ENCODE measurements at places on chromosomes 7 and 10.

- DNase-seq: no peak
Observed at GRCh38 chr10:6716516-6716915, 136.4 kb upstream of the PRKCQ start.

DNA sequence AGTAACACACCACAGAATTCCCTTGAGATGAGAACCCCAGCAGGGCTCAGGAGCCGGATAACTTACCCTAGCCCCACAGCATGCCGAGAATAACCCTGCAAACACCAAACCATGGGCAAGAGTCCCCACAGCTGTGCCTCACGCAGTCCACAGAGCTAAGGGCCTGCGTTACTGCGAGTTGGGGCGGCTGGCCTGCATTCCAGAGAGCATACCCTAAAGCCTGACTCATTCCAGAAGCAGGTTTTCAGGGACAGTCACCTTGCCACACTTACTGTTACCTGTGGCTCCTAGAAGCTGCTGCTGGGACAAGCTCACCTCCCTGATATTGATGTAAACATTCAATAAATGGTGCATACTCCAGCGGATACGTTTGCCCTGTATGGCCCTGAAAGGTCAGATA lies 18.6 kb downstream of the FGFR2 start:
- peak; percentile 71 for DNase-seq

DNA sequence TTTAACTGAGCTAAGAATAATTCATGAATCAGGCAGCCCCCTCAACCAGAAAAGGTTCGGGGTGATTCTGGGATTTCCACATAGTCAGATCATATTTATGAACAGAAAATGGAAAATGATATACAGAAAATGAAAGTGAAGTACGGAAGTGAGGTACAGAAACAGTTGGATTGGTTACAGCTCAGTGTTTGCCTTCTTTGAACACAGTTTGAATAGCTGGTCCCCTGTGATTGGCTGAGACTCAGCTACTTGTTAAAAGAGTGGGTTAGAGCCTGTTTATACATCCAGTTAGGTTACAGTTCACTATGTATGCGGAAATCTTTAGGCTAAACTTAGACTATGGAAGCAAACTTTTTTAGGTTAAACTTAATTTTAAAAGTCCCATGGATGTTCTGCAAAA lies 511.7 kb downstream of the PLXDC2 start:
- no peak for DNase-seq

GRCh38 chr10:69642747-69643146 lies 12.7 kb downstream of the FAM241B start:
- DNase-seq: no peak

- peak; percentile 84 for DNase-seq
Observed at GRCh38 chr7:141674702-141675101, 27.3 kb downstream of the DENND11 start.
